SK-N-SH (cell line): ENCODE measurements at places on chromosomes 2 and 18. TPM values are rescaled to one million over a fixed set of nuclear protein-coding genes. Genes with fewer than 3 reads are reported as not detected.

GRCh38 chr18:27713037-27713737 is 463.7 kb downstream of the CDH2 start:
- no peak for DNase-seq

DNA sequence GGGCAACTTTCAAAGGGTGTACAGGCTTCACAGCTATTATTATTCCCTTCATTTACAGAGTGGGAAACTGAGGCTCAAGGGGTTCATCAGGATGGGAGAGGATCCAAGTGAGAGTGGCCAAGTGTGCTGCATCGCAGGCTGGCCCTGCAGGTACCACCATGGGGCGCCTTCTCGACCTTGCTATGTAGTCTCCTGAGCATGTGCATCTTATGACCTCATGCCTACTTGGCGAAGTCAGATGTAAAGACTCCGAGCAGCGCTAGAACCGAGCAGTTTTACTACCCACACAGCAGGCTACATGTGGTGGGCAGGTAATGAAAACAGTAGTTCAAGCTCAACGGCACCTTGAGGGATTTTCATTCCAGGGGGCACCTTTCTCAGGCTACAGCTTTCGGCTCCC is 42.0 kb downstream of the TFCP2L1 start:
- no peak for DNase-seq

The PRSS56 gene
- not detected in 2 replicates for polyA plus RNA-seq

DNA sequence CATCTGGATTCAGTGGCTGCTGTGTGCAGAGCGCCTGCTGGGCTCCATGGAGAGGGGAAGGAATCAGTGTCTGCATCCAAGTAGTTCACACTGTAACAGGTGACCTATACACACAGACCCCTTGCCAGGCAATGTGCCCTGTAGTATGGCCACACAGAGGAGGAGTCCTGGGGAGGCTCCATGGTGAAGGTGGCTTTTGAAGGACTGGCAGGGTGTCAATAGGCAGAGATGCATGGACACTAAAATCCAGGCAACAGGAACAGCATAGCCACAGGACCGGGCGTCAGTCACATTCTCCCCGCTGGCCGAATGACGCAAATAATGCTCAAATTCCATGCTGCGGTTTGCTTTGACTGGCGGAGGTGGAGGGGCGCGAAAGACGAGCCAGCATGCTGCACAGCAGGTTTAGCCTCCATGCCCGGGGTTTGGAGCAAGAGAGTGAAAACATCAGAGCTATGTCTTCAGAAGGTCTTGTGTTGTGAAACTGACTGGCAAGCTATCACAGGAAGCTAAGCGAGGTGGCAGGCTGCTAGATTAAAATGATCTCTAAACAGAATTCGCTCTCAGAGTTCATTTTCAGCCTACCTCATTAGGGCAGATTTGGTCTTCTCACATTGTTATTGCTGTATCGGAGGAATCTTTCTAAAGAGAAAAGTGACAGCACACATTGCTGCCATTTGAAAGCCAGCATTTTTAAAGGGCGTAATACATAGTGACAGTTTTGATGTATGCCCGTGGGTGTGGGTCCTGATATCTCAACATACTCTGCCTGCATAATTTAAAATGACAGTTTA is 1.2 kb upstream of the CHMP1B start:
- peak; percentile 39 for DNase-seq

The KYNU gene
- not detected in 2 replicates for polyA plus RNA-seq

GRCh38 chr2:207149249-207150213 is 16.2 kb downstream of the KLF7 start:
- DNase-seq: no peak

The PLGLB2 gene
- 1.2 and 1.9 TPM in 2 replicates for polyA plus RNA-seq

GRCh38 chr2:179247318-179248023 is 17.2 kb downstream of the SESTD1 start:
- no peak for DNase-seq

DNA sequence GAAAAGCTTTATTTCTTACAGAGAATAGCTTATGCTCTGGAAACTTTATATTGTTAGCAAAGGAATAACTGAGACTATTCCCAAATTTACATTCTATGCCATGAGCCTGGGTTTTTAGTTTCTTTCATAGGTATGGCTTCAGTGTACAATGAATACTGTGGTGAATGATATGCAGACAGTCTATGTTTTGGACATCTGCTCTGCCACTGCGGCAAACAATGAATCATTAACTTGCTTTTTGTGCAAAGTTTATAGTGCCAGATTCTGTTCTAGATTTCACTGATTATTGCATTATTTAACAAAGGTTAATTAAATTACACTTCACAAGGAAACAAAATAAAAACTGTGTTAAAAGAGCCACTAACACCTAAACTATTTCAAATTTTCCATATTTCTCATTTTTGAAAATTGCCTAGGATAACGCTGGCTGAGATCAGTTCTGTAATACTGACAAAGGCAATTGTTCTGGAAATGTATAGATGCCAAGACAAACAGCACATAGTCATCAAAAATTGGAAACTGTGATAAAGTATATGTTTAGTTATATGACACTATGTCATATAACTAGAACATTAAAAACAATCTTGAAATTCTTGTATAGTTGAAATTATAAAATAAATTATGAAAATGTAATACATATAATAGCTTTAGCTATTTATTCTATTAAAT is 74.7 kb downstream of the ITSN2 start:
- DNase-seq: no peak

GRCh38 chr2:112692918-112693317 is 27.9 kb upstream of the NT5DC4 start:
- no peak for DNase-seq

The ROCK1 gene
- polyA plus RNA-seq: 4.9 and 6.7 TPM in 2 replicates

DNA sequence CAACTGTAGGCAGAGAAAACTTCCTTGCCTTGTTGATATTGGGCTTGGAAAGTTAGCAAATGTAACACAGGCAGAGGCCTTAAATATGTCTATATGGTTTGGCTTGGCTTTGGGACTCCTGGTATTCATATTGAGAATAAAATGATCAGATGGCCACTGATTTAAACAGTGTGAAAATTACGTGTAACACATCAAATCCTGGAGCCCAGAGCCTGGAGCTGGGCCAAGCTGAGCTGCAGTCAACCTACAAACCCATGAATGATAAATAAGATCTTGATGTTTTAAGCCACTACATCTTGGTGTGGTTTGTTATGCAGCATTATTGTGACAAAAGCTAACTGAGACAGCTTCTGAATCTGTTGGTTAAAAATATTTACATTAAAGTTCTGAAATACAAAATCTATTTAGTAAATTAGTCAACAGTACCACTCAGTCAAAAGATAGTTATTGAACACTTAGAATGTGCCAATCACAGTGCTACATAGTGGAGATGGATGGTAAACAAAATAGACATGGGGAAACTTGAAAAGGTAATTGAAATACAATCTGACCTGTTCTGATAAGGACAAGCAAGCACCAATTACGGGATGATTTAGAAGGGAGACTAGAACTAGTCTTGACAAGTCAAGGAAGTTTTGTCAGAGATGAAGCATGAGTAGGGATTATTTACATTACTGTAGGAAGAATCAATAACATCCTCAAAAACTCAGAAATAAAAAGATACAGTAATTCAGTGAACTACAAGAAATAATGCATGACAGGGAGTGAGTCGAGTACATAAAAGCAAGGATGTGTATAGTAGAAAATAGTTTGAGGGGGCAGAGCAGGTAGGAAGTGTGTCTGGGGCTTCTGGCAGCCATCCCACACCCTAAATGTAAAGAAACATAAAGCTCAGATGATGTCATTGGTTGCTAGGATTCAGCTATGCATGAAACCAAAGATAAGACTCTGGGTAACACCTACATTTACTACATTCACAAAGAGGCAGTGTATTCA is 157.7 kb downstream of the HNMT start:
- no peak for DNase-seq

DNA sequence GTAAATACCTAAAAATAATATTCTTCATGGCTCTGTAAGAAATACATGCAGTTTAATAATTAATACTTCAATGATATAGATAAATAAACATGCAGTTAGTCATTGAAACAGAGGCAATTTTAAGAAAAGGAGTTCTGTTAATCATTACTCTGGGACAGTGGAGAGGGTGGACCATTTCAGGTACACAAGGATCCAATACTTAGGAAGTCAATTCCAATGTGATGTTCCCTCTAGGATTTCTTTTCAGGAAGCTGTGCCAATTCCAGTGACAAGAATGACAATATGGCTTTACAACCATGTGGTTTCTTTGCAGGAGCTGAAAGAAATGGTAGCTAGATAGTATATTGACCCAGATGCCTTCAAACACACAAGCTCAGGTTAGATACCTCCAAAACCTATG is 175.8 kb upstream of the NETO1 start:
- DNase-seq: no peak

- DNase-seq: no peak
Measured at GRCh38 chr2:182792441-182792840, 74.0 kb downstream of the FRZB start.

The ZFP36L2 gene
- polyA plus RNA-seq: 12.5 and 18.4 TPM in 2 replicates

DNA sequence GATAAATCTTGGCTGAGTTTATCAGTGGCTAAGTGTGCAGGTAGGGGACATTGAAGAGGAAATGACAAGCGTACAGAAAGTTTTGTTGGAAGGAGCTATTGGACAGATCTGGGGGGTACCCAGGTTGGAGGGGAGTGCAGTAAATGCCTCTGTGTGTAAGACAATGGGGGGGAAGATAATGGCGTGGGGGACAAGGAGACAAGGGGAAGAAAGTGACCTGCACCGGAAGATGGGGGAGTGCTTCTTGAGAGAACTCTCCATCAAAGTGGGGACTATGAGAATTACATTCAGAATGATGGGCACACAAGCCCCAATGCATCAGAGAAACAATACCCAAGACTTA is 190.0 kb downstream of the ALPK2 start:
- DNase-seq: no peak

- no peak for DNase-seq
Measured at GRCh38 chr18:27014841-27015240, 149.3 kb upstream of the AQP4 start.

The DCDC2C gene
- not detected in 2 replicates for polyA plus RNA-seq

DNA sequence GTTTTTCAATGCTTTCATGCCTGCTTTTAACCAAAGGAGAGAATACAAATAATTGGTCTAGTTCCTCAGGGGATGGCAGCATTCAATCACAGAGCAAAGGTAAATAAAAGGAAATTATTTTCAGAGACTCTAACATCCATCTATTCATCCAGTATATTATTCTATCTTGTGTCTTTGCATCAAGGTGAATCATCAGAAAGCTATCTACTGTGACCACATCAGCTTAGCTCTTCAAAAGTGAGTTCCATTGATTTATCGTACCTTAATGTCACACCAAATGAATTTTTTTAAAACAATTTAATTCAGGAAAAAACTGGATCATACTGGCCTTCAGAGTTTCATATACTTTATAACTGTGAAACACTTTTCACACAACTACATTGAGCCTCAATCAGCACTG is 66.1 kb downstream of the CHN1 start:
- DNase-seq: no peak

The ARHGEF4 gene
- polyA plus RNA-seq: 1.5 and 2.3 TPM in 2 replicates

GRCh38 chr2:158695305-158695704 is 99.8 kb upstream of the DAPL1 start:
- no peak for DNase-seq

The CDK15 gene
- 1.8 and 2.5 TPM in 2 replicates for polyA plus RNA-seq

GRCh38 chr2:57333221-57333620 is 713.4 kb upstream of the VRK2 start:
- no peak for DNase-seq

DNA sequence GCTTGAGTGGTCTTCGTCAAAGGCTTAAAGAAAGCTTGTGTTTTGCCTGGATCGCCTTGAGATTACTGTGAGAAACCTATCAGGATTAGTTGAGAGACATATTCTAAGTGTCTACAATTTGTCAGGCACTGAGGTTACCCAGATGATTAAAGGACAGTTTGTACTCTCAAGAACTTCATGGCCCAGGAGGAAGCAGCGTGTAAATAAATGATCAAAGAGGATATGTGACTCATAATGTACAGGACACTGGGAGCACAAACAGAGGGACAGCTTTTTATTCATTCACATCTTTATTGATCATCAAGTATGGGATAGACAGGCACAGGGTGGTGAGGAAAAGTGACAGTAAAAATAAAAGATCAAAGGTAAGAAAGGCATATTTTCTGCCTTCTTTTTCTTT is 152.6 kb upstream of the FSHR start:
- no peak for DNase-seq

DNA sequence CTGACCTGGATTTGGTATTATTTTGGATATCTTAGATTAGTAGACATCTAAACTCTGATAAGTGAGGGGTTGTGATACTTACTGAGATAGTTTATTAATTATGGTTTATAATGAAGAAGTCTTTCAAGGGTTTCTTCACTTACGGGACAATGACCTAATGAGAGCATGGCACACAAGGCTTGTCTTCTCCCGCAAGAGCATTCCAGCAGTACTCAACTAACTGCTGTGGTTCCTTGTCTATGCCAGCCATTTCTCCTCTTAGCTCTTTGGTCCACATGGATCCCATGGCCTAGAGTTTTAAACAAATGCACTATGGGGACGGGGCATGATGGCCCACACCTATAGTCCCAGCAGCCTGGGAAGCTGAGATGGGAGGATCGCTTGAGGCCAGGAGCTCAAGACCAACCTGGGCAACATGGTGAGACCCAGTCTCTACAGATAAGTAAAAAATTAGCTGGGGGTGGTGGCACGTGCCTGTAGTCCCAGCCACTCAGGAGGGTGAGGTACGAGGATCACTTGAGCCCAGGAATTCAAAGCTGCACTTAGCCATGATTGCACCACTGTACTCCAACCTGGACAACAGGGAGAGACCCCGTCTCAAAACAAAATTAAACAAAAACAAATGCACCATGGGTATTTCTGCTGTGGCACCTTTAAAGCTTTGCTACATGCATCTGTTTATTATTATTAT is 161.7 kb upstream of the MYCN start:
- DNase-seq: no peak

The PLB1 gene
- 0.10 and 0.39 TPM in 2 replicates for polyA plus RNA-seq

- no peak for DNase-seq
Measured at GRCh38 chr2:46340740-46341420, 43.7 kb downstream of the EPAS1 start.

DNA sequence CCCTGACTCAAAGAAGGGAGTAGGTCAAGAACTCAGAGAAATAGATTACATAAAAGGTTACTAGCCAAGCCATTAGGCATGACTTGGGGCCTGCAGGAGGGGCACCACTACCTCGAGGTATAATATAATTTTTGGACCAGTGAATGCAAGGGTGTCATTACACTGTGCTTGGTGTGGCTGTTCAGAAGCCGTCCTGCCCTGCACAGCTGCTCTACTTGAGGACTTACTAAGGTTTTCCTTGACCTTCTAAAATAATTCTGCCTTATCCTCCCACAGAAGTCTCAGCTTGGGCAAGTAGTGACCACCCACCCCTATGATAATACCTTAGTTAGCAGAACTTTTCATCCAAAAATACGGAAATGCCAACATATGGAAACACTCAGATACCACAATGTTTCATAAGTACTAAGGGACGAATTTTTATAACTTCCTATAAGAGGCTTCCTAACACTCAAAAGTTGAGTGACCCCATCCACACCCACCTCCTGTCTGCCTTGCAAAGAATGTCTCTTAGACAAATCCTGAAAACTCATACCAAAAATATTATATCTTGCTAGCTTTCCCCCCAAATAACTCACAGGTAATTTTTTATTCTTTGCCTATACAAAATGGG is 17.7 kb upstream of the ATG16L1 start:
- DNase-seq: no peak

The ADD2 gene
- 0.30 and 0.50 TPM in 2 replicates for polyA plus RNA-seq

The CDK5R2 gene
- 0.19 and 0.26 TPM in 2 replicates for polyA plus RNA-seq

- no peak for DNase-seq
Measured at GRCh38 chr2:238811759-238812158, 36.1 kb upstream of the TWIST2 start.

- no peak for DNase-seq
Measured at GRCh38 chr18:13471198-13471845, 252.8 kb downstream of the LDLRAD4 start.

- no peak for DNase-seq
Measured at GRCh38 chr2:127590386-127591190, 55.1 kb downstream of the MYO7B start.

The L3MBTL4 gene
- 0.02 and 0.05 TPM in 2 replicates for polyA plus RNA-seq
